ENCODE measurements at places on chromosomes 12 and 14. TPM values are rescaled to one million over a fixed set of nuclear protein-coding genes. Genes with fewer than 3 reads are reported as not detected.

The JAG2 gene
- 16.8 TPM for total RNA-seq

The ZC2HC1C gene
- total RNA-seq: 0.62 TPM

The FOXM1 gene
- total RNA-seq: 17.6 TPM

The CCDC85C gene
- total RNA-seq: 7.0 TPM

The HSPA2 gene
- 1.7 TPM for total RNA-seq

The GAS2L3 gene
- total RNA-seq: 6.3 TPM

The EPYC gene
- total RNA-seq: not detected

The GNB3 gene
- total RNA-seq: 10.2 TPM

The PTGER2 gene
- total RNA-seq: 2.5 TPM

The RGS6 gene
- total RNA-seq: 0.12 TPM

The CCDC92 gene
- total RNA-seq: 68.8 TPM

The SELPLG gene
- 2.9 TPM for total RNA-seq

The FBXL14 gene
- 6.4 TPM for total RNA-seq

The KRT71 gene
- total RNA-seq: not detected

The CRY1 gene
- total RNA-seq: 16.8 TPM

Measured in chondrocyte (in vitro differentiated cells).